ENCODE measurements at places on chromosomes 1 and 21.

DNA sequence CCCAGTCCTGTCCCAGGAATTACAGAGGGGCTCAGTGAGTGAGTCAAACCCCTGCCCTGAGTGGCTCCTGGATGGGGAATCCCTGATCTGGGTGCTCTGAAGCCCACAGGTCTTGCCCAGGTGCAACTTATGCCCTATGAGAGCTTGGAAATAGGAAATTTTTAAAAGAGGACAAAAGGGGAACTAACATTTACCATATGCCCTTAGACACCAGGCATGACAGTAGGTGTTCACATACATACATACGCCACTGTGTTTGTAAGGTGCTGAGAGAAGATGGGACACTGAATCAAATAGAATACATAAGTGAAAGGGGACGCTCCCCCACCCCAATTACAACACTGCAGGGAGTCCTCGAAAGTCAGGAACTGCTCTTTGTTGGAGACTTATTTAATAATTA lies 1.4 kb downstream of the CFAP45 start:
- no peak for DNase-seq

GRCh38 chr1:228280961-228281591 lies 73.2 kb downstream of the OBSCN start:
- no peak for DNase-seq

DNA sequence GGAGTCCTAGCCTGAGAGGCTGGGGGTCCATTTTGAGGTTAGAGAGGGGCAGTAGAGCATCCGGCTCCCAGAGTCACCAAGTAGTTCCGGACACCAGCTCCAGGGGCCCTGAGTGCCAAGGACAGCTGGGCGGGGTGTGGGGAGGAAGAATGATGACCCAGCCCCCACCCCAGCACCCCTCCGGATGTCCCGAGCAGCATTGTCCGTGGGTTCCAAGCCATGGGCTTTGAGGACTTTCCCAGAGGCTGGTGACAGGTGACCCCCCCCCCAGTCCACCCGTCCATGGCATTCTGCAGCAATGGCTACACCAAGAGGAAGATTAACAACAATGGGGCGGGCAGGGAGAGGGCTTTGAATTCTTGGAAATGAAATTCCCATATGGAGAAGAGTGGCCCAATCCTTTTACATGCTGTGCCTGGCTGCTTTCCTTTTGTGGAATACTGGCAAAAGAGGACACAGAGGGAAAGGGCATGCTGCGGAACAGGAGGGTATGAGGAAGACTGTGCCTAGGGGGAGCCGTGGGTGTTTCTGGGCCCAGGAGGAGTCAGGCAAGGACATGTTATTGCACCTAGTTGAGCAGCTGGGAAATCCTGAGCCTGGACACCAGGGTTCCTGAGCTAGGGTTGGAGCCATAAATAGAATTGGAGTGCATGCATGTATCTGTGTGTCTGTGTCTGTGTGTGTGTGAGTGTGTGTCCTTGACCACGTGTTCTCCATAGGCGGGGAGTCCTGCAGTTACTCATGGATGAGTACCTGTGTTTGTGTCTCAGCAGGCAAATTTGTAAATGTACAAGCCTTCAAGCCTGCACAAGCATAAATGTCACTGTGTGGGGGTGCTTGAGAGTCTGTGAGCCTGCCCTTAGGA lies 956 bp downstream of the ATP1A2 start:
- DNase-seq = no peak

- no peak for DNase-seq
These were observed 58.9 kb downstream of the VWA5B1 start for GRCh38 chr1:20349561-20349960.

GRCh38 chr1:193850745-193851144 lies 664.3 kb upstream of the B3GALT2 start:
- no peak for DNase-seq

DNA sequence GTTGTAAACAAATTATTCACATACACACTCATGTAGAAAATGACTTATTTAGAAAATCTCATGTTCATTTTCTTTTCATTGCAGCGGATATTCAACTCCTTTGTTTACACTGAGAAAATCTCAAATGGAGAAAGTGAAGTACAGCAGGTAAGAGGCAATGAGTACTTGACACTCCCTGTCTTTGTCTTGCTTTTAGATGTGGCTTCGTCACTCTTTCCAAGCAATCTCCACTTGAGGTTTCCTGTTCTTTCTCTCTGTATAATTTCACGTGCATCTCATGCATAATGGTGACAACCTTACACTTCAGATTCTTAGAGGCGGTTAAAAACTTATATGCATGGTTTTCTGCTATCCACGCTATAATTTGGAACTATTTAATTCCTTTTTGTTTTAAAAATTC lies 80.6 kb downstream of the CACHD1 start:
- DNase-seq = no peak

- DNase-seq = no peak
These were observed 25.4 kb downstream of the DMAP1 start for GRCh38 chr1:44238660-44239059.

DNA sequence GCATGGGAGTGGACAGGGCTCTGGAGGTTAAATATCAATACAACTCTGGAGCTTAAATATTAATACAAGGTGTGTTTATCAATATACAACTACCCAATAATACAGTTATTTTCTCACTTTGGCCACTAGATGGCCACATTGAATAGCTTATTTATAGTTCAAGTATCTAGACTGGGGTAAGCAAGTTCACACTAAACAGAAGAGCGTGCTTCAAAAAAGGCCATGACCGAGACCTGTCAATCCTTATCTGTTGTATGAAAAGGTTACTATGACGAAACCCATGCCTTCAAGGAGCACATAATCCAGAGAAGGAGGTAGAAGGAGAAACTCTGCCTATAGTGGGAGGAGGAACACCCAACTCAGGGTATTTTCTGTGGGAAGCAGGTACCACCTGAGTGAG lies 29.1 kb downstream of the CHML start:
- no peak for DNase-seq

DNA sequence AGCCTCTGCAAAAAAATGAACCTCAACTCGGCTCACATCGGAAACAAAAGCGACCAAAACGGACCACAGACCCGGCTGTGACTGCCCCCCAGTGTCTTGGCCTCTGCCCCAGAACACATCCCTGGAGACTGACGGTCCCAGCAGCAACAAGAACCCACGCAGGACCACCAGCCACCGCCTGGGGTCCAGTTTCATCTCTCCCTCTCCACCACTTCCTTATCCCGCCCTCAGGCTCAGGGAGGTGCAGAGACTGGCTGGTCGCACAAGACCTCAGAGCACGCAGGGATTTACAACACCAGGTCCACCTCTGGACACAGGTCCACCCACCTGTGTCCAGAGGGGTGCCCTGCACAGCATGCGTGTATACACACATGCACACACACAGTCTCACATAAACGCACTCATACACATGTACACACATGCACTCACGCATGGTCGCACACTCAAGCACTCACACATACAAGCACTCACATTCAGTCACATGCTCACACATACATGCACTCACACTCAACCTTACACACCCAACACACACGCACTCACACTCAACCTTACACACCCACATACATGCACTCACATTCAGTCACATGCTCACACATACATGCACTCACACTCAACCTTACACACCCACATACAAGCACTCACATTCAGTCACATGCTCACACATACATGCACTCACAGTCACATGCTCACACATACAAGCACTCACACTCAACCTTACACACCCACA lies 18.6 kb upstream of the TMEM52 start:
- no peak for DNase-seq

DNA sequence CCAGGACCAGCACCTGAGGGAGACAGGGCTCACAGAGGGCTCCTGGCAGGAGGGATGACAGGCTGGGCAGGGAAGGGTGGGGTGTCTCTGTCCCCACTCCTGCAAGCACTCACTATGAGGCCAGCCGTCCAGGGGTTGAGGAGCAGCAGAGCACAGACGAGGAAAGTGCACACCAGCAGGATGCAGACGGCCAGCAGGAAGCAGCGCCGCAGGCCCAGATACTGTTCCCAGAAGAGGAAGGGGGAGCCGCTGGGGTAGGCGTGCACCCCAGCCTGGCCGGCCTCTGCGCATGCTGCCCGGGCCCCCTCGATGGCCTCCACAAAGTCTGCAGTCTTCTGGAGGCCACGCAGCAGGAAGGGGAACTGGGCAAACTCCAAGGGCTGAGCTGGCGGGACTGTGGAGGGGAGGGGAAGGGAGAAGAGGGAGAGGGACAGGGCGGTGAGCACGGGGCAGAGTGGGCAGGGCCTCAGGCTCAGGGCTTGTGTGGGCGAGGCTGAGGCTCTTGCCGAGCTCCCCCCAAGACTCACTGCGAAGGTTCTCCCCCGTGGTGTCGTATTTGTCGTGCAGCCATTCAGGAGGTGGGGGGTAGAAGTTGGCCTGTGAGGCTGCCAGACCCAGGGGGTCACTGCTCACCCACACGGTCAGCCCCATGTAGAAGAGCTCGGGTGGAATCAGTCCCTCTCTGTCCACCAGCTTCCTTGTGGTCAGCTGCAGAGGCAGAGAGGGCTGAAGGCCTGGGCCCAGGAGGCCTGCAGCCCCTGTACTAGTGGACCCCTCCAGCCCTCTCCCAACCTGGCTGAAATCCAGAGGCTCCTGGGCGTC lies 16.5 kb downstream of the PTCH2 start:
- DNase-seq = no peak

- DNase-seq = no peak
These were observed 6.8 kb downstream of the RGS8 start for GRCh38 chr1:182677397-182678098.

DNA sequence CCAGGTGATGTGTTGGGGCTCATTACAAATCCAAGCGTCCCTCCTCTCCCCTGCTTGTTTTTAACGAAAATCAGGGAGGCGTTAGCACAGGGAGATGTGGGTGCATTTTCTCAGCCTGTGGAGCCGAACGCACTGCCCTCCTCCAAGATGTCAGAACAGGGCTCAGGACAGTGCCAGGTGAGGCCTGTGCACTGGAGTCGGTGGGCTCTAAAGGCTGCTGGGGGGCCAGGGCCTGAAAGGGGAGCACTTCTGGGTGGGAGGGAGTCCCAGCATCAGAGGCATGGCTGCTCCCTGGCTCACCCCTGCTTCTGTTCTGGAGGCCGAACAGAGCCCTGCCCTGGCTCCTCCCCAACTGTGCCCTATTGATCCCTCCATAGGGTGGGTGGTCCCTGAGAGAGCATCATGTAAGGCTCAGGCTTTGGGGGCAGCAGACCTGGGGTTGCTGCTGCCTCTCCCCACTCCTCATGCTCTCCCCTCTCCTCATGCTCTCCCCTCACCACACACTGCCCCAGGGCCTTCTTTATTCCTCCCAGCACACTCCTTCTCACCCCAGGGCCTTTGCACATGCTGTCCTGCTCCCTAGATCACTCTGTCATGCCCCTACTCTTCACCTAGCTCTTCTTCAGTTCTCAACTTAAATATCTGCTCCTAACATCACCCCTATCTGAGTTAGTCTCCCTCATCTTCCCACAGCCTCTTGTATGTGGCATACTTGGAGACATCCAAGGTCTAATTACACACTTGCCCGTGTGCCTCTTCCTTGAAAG lies 725.2 kb downstream of the PTPRU start:
- no peak for DNase-seq

- DNase-seq = no peak
These were observed 86.7 kb downstream of the GALNT2 start for GRCh38 chr1:230153641-230154296.

DNA sequence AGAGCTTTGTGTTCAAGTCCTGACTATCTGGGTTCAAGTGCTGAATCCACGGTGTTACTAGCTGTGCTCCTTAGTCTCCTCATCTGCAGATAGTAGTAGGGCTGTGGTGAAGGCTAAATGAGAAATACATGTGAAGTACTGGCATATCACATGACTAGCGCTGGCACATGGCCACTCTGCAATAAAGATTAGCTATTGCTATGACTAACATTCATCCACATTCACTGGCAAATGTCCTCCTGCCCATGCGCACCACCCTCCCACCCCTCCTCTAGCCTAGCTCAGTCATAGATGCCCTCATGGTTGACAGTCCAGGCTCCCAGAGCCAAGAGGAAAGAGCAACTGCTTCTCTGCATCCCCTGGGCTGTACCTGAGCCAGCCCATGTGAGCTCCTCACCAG lies 8.5 kb upstream of the COL8A2 start:
- DNase-seq = no peak

GRCh38 chr1:179493323-179493722 lies 82.4 kb downstream of the NPHS2 start:
- DNase-seq = no peak

- no peak for DNase-seq
These were observed 10.6 kb downstream of the ACTL8 start for GRCh38 chr1:17765444-17766411.

DNA sequence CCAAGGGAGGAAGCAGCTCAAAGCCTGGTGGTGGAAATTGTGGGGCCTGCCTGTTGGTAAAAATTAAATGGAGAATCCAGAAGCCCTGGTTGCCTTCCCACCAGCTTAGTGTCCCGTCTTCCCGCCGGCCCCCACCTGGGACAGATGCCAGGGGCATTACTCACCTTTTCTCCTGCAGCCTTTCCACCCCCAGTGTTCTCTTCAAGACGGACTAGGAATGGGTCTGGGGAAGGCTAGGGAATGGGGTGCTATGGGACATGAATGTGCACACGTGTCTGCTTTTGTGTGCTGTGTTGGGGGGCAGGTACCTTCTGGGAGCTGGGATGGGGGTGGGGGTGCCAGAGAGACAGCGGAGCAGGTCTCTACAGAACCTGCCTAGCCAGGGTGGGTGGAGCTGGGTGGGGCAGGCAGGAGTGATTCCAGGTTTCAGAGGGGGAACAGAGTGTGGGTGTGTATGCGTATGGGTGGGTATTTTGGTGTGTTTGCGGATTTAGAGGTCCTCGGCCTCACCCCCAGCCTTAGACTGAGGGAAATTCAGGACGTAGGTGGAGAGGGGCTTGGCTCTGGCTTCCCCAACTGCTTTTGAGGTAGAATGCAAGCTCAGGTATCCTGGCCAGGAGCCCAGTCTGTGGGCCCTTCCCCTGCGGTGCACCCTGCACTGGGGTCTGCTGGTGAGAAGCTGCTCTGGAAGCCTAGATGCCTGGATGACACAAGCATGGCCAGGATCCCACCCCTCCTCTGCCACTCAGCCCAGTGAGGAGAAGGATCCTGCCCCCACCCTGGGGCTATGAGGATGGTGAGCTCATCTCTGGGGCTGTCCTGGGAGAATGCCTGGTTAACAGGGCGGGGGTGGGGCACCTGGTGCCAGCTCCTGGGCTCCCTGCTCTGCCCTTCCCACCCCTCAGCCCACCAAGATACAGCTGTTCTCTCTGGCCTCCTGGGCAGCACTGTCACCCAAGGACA lies 7.8 kb downstream of the VANGL2 start:
- no peak for DNase-seq

DNA sequence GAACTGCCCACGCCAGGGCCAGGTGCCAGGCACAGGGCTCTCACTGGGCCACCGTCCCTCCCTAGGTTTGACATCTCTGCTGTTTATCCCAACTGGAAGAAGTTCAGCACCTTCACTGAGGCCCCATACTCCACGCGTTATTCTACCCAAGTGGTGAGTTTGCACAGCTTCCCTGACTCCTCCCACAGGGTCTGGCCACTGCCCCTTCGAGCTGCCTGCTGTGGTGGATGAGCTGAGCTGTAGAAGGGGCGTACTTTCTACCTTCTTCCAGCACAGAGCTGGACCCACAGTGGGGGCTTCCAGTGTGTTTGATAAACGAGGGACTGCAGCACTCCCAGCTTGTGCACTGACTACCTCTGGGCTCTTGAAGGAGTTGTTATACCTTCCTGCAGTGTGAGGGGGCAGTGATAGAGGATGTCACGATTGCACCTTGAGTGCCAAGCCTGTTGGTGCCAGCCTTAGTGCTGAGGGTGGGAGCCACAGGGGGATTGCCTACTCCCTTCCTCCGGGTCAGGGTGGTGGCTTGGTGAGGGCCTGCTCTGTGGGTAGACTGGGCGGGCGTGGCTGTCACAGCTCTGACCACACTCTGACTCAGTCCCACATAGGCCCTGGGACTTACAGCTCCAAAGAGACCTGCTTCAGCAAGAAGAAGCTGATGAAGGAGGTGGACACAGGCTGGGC lies 5.9 kb upstream of the TTC22 start:
- DNase-seq = no peak
